ENCODE measurements at places on chromosomes 5 and 9.

- no peak for DNase-seq
These were observed at the start of gene CDH18 for GRCh38 chr5:19987612-19988361. Gene CDH18, minus strand, starts transcription at chr5:19988200. Its CDS starts 149,214 bp downstream, at chr5:19838986.

- DNase-seq = no peak
These were observed 140.6 kb downstream of the ERCC6L2 start for GRCh38 chr9:96015876-96016686.

DNA sequence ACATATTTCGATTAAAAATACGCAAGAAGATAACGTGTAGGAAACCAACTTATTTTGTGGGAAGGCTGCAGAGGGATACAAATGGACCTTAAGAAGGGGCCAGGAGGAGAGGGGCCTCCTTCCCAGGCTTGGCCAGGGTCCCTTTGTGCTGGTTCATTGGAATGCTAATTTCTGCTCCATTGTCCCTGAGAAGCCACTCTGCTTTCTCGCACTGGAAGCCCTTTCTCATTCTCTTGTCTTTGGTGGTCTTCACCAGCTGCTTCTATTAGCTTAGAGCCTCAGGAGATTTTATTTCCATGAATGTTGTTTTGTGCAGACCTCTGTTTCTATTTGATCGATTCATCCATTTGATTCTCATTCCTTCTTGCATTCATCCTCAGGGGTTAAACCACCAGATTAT, 325.4 kb downstream of the TMEM38B start:
- no peak for DNase-seq

GRCh38 chr5:36531401-36531800, 75.0 kb upstream of the SLC1A3 start:
- DNase-seq = no peak

- DNase-seq = no peak
These were observed 37.3 kb upstream of the POMT1 start for GRCh38 chr9:131465401-131465800.

DNA sequence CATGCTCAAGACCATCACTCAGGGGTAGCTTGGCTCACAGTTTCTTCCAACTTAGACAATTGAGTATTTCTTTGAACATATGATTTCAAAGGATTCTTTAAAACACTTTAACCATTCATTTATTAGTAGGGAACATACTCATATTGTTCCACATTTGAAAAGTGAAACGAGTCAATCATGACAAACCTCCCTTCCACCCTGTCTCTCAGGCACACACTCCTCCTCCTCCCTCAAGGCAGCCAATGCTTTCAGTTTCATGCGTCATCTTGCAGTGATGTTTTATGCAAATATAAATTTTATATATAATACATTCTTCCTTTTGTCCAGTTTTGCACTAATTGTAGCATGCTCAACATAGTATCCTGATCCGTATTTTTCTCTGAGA, 126.0 kb upstream of the BOD1 start:
- DNase-seq = no peak

DNA sequence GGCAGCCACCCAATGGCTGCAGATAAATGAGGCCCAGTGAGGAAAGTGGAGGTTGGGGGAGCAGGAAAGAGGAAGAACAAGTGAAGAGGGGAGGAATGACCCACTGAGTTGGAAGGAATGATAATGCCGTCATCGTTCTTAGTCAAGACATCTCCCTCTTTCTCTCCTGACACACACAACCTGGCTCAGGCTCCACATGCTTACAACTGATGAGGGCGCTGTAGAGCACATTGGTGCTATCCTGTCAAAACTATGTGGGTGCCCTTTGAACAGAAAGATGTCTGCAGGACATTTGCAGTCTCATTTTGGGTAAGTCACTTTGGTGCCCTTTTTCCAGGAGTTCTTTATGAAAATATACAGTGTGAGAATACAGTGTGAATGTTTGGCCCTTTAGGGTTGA, 5.9 kb downstream of the IFNW1 start:
- DNase-seq = no peak

GRCh38 chr9:5315187-5315923, 10.8 kb upstream of the RLN2 start:
- no peak for DNase-seq

DNA sequence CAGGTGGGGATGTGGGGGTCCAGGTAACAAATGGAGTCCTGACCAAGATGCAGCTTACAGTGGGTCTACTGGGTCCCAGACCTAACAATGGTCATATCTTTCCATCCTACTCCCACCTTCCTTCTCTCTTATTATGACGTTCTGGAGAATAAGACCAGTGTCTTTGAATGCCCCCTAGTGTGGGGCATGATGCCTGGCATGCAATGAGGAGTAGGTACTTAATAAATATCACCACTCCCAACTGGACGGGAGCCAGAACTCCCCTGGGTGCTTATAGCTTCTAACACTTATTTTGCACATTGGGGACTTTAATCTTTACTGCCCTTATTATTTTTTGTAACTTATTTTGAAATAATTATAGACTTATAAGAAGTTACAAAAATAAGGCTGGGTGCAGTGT, 98.2 kb downstream of the NDFIP1 start:
- DNase-seq = no peak

DNA sequence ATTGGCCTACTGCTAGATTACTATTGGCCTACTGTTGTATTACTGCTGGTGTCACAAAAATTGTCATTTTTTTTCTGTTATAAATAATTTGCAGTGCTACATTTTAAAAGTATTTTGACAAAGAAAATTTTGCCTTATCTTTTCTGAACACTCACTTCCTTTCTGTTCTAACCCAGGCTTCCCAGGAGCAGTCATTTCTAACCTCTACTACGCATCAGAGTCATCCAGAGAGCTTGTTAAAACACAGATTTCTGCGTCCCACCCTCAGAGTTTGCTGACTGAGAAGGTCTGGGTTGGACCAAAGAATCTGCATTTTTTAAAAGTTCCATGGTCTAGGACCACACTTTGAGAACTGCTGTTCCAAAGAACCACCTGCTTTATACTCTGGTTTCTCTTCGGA, 306.1 kb downstream of the GLIS3 start:
- no peak for DNase-seq

DNA sequence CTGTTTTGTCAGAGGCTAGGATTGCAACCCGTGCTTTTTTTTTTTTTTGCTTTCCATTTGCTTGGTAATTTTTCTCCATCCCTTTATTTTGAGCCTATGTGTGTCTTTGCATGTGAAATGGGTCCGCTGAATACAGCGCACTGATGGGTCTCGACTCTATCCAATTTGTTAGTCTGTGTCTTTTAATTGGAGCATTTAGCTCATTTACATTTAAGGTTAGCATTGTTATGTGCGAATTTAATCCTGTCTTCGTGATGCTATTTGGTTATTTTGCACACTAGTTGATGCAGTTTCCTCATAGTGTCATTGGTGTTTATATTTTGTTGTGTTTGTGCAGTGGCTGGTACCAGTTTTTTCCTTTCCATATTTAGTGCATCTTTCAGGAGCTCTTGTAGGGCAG, 36.2 kb upstream of the TAF11L2 start:
- DNase-seq = no peak

DNA sequence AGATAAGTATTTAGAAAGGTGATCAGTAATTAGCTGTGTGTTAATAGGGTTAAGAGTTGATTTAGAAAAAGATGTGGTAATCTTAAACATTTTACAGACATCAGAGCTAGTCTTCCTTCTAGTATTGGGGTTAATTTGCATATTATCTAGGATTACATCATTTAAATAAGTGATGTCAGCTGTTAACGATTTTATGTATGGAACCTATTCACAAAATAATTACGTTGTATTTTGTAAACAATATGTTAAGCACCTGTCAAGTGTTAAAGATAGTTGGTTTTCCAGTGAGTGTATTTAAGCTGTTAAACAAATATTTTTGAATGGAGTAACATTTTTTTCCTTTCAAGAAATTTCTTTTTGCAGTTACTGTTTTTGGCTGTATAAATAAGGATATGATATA, 2.2 kb downstream of the DCP2 start:
- no peak for DNase-seq

GRCh38 chr5:177425196-177425800, 1.2 kb upstream of the GRK6 start:
- no peak for DNase-seq

DNA sequence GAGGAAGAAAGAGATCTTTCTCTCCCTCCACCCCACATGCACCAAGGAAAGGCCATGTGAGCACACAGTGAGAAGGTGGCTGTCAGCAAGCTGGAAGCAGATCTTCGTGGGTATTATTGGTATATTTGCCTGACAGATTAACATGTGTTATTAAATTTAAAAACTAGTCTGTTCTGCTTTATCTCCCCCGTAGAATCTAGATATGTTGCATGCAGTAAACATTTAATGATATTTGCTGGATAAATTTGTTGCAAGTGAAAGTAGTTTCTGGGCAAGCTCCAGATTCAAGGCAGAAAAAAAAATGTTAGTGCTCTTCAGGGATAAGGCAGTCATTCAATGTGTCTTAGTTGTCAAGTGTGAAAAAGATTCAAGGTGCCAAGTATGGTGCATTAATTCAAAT, 215.0 kb upstream of the TAS2R1 start:
- DNase-seq = no peak

DNA sequence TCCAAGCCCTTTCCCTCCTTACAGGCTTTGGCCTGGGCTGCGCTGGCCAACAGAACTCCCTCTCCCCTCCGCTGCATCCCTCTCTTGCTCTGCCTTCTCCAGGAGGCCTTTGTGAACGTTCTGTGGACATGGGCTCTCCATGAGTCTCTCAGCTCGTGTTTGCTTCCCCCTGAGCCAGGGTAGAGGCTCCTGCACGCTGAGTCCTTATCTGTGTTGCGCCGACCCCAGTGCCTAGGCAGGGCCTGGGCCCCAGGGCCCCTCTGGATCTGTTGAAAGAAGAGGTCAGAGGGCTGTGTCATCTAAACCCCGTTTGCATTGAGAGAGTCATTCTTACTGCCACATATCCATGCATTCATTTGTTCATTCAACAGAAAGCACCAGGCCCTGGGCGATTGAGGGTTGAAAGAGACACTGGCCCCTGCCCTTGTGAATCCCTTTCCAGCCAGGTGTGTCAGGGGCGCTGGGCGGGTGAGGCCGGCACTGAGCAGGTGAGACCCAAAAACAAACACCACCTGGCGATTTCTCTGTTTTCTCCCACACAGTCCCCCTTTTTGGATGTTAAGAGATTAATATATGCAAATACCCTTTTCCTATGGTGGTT, 111.2 kb upstream of the IER5L start:
- DNase-seq = no peak

- DNase-seq = no peak
These were observed 226.5 kb downstream of the TAF11L14 start for GRCh38 chr5:17860660-17861315.

GRCh38 chr5:107418071-107418470, 252.7 kb downstream of the EFNA5 start:
- DNase-seq = no peak

DNA sequence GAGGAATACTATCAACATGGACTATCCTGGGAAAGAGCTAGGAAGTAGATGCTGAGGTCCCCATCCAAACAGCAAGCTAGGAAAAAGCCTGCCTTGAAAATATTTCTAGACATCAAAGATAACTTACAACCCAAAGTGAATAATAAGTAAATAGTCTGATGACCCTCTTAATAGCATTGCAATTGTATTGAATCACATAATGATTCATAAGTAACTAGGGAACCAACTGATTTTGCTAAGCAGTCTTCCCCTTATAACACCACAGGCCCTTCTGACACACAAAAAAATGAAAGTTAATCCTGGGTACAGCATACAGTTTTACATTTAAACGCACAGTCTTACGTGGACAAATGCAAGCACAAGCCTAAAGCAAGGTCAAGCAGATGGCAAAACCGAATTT, 199.3 kb downstream of the RFK start:
- DNase-seq = no peak

DNA sequence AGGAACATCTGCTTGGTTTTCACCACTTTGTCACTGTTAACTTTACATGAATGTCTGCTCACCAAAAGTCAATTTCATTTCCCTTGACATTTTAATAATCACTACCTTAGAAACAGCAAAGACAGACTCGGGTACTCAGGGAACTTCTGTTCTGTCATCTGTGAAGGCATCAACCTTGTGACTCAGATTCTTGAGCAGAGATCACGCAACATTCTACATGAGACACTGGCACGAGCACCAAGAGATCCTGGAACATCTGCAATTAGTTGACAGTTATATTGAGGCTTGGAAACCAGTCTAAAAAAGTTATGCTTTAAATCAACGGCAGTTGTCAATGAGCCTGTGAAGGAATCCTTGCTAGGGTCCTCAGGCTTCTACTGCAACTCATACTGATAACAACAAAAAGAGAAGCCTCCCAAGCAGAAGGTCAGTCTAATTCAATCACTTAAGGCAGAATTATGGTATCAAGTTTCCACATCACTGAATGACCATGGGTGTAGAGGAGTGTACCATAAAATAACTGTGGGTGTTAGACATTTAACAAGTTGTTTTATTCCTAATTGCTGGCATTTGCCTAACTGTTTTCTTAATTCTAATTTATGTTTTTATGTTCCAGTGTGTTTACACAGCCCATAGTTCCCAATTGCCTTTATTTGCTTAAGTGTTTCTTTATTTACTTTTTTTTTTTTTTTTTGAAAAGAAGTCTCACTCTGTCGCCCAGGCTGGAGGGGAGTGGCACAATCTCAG, 3.3 kb upstream of the PBX3 start:
- DNase-seq = no peak

DNA sequence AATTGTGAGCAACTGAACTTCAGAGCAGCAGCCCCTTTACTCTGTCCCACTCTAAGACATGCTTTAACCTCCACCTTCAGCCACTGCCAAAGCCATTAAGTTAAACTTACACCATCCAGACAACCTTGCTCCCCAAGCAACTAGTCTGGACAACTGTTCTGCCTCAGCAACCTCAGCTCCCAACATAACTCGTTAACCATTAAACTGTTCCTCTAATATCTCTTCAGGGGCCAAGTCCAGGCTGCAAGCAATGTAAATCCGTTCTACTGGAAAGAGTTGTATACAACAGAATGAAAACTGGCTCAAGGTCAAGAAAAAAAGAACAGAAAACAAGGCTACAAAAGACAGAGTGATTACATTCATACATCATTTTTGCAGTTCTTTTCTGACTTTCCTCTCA, 131.7 kb upstream of the TARS1 start:
- no peak for DNase-seq

- DNase-seq = no peak
These were observed 52.4 kb upstream of the TRAF1 start for GRCh38 chr9:120978987-120979386.

GRCh38 chr9:34651876-34652601, at the start of gene IL11RA:
Gene IL11RA, plus strand, starts transcription at chr9:34652185. Its CDS starts 3,033 bp downstream, at chr9:34655218.
- DNase-seq = peak; percentile 45
